Activated CD4-positive, alpha-beta T cell treated with anti-CD3 and anti-CD28 coated beads, Interleukin-10, Interleukin-2, amounts not matched to agents 100 ng/mL and 50 ng/mL, durations not matched to agents 16 hours and 8 hours (primary cell): ENCODE measurements at places on chromosomes 1 and 21.

- DNase-seq, result no peak
Observed at GRCh38 chr1:15205586-15206346, 41.3 kb upstream of the FHAD1 start.

- no peak for DNase-seq
Observed at GRCh38 chr1:41537251-41537650, 52.8 kb upstream of the EDN2 start.

DNA sequence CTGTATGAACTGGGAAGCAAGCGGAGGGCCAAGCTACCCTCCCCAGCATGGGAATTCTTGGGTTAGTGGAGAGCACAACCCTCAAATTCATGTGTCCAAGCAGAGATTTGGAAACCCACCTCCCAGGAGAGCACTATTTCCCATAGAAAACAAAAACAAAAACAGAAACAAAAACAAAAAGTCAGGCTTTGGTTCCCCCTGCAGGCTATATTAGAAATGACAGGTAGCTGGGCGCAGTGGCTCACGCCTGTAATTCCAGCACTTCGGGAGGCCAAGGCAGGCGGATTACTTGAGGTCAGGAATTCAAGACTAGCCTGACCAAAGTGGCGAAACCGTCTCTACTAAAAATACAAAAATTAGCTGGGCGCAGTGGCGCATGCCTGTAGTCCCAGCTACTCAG lies 10.8 kb downstream of the MINDY1 start:
- peak; percentile 30 for DNase-seq

DNA sequence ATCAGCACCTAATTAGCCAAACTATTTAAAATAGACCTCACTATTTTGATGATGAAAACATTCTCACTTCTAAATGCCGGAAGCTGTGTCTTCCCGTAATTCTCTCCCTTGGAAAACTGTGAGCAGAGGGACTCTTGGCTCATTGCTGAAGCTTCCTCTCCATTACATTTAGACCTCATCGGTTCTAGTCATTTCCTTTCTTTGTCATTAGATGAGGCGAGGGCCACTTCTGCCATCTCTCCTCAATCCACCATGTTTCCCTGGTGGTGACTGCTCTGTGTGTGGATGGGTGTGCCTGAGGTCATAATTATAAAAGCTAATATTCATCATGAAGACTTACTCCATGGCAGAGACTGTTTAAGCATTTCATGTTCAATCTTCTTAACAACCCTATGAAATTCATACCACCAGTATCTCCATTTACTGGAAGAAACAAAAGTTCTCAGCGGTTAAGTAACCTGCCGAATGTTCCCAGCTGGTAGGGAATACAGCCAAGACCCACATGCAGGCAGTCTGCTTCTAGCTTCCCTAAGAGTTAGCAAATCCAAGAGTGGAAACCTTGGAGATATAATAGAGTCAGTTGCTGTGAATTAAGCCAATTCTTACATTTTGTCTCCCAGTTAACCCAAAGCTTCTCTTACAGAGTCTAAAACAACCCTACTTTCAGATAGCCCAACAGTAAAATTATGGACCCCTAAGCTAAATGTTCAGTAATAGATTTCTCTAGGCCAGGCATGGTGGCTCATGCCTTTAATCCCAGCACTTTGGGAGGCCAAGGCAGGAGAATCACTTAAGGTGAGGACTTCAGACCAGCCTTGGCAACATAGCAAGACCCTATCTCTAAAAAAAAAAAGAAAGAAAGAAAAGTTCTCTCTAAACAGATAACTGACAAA lies 156.2 kb downstream of the ZBTB18 start:
- DNase-seq, result no peak

DNA sequence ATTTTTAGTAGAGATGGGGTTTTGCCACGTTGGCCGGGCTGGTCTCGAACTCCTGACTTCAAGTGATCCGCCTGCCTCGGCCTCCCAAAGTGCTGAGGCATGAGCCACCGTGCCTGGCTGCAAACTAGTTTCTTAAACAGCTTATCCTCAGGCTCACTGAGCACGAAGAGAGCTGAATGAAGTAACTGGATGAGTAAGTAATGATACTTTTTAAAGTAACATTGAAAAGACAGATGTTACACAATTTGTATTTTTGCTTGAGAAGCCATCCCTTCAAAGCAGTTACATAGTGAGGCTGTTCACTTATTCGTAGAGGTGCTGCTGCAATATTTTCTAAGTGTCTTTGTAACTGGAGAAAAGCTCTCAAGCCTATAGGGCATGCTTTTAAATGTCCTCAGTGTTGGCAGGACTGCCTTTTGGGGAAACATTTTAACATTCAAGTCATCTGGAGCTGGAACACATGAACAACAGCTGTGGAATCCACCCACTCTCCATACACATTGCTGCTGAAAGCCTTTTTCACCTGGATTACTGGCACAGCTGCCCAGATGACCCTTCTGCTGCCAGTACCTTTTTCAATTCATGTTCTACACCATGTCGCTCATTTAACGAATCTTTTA lies 2.7 kb upstream of the YBX1 start:
- DNase-seq, result no peak

- DNase-seq, result peak; percentile 45
Observed at GRCh38 chr21:33940164-33940880, 24.7 kb upstream of the ATP5PO start.

DNA sequence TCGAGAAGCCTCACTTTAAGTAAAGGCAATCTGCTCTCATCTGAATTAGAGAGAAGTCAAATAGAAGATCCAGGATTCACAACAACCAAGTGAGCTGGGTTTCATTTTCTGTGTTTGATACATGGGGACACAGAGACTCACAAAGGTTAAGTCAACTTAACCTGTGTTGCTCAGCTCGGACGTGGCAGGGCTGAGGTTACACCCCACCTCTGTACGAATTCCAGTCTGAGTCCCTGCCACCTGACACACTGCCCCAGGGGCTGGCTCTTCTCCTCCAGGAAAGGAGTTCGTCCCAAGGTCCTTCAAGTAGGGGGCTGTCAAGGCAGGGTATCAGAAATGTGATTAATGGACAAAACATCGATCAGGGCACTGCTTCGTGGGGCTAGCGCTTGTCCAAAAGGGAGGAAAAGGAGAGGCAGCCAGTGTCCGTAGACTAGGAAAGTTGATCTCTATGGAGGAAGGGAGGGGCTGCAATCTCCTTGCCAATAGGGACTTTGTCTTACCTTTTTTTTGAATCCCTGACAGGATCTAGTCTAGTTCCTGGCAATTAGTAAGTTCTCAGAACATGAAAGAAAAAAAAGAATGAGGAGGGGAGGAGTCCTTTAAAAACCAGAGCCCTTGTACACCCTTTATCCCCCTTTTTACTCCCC lies 116.4 kb downstream of the CNIH3 start:
- no peak for DNase-seq

DNA sequence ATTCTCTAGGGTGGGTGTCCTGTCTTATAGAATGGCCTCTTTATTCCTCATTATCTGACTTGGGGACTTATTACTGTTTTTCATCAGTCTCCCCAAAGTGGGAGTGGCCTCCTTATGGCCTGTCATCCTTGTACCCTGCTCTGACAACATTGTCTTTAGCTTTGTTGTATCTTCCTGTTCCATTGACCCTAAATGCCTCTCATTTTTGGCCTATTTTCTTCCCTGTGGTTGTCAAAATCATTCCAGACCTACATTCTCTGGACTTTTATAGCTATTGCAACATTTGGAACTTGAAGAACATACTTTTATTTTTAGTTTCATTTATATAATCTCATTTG lies 9.7 kb downstream of the SFT2D2 start:
- no peak for DNase-seq

DNA sequence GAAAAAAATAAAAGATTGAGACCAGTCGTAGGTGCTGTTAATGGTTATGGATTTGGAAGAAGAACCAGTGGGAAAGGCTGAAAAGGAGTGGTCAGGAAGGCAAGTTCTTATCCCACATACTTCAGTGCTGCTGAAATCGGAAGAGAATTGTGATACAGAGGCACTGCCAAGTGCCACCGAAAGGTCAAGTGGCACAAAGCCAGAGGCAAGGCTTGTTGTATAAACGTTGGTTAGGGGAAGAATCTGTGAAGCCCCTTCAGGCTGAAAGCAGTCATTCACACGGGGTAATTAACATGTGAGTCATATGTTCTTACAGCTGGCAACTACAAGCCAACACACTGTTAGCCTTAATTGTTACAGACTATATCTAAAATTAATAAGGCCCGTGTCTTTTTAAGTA lies 48.8 kb downstream of the ZBTB40 start:
- no peak for DNase-seq

- no peak for DNase-seq
Observed at GRCh38 chr1:36472656-36473055, 8.5 kb upstream of the MRPS15 start.

GRCh38 chr1:151408891-151409290 lies 9.5 kb downstream of the PSMB4 start:
- DNase-seq, result no peak

DNA sequence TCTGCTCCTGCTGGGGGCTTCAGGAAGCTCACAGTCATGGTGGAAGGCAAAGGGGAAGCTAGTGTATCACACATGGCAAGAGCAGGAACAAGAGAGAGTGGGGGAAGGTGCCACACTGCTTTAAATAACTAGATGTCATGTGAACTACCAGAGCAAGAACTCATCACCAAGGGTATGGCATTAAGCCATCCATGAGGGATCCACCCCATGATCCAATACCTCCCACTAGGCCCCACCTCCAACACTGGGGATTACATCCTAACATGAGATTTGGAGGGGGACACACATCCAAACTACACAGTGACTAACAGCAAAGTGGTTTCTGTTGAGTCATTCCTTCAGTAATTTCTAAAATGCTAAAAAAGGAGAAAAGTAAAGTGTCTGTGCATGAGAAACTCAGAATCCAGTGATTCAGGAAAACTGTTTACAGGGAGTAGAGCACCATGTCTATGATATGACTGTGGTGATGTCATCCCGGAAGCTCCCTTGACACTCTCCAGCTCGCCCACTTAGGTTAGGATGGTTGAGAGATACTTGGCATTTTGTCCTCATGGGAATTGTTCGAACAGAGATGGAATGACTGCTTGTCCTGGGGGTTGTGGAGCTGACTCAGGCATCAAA lies 50.3 kb downstream of the CHD1L start:
- peak; percentile 6 for DNase-seq

DNA sequence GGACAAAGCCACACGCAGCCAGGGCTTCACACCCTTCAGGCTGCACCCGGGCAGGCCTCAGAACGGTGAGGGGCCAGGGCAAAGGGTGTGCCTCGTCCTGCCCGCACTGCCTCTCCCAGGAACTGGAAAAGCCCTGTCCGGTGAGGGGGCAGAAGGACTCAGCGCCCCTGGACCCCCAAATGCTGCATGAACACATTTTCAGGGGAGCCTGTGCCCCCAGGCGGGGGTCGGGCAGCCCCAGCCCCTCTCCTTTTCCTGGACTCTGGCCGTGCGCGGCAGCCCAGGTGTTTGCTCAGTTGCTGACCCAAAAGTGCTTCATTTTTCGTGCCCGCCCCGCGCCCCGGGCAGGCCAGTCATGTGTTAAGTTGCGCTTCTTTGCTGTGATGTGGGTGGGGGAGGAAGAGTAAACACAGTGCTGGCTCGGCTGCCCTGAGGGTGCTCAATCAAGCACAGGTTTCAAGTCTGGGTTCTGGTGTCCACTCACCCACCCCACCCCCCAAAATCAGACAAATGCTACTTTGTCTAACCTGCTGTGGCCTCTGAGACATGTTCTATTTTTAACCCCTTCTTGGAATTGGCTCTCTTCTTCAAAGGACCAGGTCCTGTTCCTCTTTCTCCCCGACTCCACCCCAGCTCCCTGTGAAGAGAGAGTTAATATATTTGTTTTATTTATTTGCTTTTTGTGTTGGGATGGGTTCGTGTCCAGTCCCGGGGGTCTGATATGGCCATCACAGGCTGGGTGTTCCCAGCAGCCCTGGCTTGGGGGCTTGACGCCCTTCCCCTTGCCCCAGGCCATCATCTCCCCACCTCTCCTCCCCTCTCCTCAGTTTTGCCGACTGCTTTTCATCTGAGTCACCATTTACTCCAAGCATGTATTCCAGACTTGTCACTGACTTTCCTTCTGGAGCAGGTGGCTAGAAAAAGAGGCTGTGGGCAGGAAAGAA lies 8.1 kb downstream of the PSRC1 start:
- DNase-seq, result no peak

- DNase-seq, result peak; percentile 75
Observed at GRCh38 chr1:96362623-96363022, 359.0 kb upstream of the PTBP2 start.

DNA sequence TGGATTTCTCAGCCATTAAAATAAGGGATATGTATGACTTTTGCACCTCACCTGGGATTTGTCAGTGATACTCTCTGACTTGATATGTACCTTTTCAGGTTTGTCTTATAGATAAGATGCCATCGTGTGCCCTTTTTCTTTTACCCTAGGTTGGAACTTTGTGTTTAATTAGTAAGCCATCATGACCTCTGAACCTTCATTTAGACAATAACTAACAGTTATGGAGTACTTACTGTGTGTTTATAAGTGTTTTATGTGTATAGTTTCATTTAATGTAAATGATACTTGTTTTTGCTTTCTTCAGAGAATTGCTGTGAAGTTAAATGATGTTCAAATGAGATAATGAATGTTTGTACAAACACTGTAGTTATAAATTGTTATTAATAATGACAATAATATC lies 14.4 kb downstream of the HS2ST1 start:
- no peak for DNase-seq

DNA sequence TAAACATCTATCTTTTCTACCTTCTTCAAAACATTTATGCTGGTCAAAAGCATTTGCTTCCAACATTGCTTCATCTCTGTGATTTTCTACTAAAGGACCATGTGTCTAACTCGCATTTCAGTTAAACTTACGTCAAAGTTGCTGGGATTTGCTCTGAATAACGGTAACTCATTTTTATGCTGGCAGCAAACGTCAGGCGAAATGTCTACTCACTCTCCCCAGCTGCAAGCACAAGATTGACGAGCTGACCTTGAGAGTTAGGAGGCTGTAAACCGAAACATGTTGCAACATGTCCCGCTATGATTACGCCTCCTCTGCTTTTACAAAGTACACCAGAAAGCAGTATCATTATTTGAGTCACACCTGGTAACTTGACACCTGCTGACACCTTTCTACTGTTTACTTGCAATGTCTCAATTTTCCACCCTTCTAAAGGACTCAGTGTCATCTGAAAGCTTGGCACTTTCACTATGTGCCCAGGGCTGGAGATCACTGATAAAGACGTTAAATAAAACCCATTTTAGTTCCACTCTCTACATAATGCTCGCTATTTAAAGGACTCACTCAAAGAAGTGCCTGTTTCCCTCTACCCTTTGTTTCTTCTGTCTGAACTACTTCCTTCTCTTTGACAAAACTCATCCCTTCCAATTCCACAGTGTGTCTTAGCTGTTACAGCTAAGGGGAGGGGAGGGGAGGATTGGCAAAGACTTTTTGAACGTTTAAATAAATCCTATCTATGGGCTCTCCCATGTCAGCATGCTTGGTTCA lies 111.9 kb downstream of the PTPN14 start:
- DNase-seq, result peak; percentile 94

- no peak for DNase-seq
Observed at GRCh38 chr1:61604684-61605083, 120.3 kb downstream of the TM2D1 start.
